ENCODE measurements at places on chromosomes 16 and 17.

- no peak for DNase-seq
These were observed 180.2 kb downstream of the RPTOR start for GRCh38 chr17:80724775-80725266.

- no peak for DNase-seq
These were observed 297.9 kb upstream of the PSMD7 start for GRCh38 chr16:73998707-73999106.

- DNase-seq, result no peak
These were observed 674 bp downstream of the C17orf75 start for GRCh38 chr17:32341141-32341856.

- no peak for DNase-seq
These were observed 439.0 kb upstream of the ASIC2 start for GRCh38 chr17:33732116-33732515.

DNA sequence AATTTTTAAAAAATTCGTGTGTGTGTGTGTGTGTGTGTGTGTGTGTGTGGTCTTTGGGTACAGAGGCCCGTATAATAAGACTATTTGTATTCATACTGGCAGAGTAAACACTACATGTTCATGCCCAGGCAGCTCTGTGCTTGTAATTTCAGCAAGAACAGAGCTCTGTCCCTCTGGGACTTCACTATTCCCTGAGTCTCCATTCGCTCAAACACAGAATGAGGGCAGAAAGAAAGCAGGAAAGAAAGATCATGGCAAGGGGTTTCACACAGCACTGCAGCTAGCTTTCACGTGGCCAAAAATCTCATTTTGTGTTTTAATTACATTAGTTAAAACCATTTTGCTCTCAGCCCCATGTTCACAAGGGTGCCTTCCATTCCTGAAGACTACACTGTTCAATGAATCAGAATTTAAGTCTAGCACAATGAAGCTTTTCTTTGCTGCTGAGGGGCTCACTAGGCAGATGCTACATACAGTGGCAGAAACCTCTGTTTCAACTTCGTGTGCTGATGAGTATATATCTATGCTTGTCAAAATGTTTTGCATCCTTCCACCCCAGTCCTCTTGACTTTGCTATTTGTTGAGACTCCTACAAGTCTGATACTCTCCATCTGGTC is 198.4 kb upstream of the C17orf78 start:
- DNase-seq, result no peak

- DNase-seq, result no peak
These were observed 73.9 kb downstream of the CDH13 start for GRCh38 chr16:82700541-82701235.

DNA sequence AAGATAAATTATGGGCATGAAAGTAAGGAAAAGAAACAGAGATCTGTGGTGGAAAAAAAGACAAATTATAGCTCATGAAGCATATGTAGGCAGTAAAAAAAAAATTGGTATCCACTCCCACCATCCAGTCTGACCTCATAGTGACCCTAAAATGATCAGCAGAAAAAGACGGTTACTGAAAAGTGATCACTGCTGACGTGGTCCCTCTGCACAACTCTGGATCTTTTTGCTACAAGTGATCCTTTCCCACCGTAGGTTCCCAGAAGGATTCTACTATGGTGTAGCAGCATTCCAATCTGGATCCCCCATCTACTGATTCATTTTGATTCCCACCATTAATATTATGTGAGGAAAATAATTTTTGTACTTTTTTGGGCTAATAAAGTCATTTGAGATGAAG is 10.9 kb upstream of the CHST6 start:
- DNase-seq, result no peak

DNA sequence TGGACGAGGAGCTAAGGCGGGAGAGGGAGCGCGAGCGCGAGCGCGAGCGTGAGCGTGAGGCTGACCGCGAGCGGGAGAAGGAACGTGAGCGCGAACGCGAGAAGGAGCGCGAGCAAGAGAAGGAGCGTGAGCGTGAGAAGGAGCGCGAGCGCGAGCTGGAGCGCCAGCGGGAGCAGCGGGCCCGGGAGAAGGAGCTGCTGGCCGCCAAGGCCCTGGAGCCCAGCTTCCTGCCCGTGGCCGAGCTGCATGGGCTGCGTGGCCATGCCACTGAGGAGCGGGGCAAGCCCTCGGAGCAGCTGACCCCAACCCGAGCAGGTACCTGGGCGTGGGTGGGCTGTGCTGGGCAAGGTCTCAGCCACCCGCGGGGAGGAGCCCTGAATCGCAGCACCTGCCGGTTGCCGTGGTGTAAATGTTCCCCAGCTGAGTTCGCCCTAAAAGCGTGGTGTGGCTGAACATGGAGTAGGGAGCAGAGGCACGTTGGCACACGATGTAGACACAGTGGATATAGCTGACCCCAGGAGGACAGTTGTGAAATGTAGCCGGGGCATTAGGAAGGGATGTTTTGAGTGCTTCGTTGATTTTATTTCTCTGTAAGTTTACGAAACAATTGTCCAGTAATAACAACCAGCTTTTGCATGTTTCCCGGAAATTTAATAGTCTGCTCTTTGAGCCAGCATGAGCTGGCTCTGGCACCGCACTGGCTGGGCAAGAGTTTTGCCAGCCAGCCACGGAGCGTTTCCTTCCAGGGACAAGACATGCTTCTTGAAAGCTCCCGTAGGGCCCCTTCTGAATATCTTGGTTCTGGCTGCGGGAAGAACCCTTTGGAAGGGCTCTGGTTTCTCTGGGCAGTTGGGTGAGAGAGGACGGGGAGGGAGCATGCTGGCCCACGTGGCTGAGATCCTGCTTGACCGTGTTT is 32.1 kb downstream of the GINS2 start:
- DNase-seq, result no peak

DNA sequence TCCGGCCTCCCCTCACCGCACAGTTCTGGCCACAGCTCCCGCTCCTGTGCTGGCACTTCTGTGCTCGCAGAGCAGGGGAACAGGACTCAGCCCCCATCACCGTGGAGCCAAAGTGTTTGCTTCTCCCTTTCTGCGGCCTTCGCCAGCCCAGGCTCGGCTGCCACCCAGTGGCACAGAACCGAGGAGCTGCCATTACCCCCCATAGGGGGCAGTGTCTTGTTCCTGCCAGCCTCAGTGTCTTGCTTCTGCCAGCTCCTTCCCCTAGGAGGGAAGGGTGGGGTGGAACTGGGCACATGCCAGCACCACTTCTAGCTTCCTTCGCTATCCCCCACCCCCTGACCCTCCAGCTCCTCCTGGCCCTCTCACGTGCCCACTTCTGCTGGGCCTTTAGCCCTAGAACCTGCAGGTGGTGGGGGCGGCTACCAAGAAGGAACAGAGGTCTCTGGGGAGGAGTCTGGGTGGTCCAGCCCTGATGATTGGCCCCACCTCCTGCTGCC is 645 bp upstream of the ELMO3 start:
- DNase-seq, result no peak

- no peak for DNase-seq
These were observed 3.7 kb downstream of the CRISPLD2 start for GRCh38 chr16:84823484-84823883.

GRCh38 chr16:24289166-24289700 is 33.1 kb downstream of the CACNG3 start:
- peak; percentile 29 for DNase-seq

DNA sequence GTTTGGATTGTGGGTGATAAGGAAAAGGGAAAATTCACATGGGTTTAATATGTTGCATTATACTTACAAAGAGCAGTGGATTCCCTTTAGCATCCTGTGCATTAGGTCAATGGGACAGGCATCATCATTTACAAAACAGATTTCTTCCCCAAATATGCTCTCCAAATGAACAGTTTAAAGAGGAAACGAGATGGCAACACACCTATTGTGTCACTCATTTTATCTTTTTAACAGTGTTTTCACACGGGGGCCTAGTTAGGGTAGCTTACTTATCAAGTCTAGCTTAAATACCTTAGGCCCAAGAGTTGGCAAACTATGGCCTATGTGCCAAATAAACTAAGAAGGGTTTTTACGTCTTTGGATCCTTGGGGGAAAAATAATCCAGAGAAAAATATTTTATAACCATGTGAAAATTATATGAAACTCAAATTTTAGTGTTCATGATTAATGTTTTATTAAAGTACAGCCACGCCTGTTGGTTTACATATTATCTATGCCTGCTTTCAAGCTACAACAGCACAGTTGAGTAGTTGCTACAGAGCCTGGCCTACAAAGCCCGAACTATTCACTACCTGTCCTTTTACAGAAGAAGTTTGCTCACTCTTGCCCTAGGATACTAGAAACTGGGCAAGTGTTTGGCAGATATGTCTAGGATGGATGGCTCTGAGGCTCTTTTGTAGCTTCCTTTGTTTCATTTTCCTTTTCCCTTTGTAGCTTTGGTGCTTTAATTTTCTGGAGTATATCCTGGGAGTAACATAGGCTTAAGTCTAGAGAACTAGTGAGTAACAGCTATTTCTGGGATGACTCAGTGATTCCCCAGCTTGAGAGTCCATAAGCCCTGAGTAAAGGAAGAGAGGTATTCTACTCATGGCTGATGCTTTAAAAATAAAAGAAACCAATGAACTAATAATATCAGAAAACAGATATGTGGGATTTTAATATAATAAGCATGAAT is 12.4 kb downstream of the NUP93 start:
- DNase-seq, result no peak

- DNase-seq, result no peak
These were observed 16.8 kb downstream of the PIEZO1 start for GRCh38 chr16:88768071-88768783.

GRCh38 chr17:57861000-57861789 is 11.4 kb upstream of the MRPS23 start:
- DNase-seq, result no peak

DNA sequence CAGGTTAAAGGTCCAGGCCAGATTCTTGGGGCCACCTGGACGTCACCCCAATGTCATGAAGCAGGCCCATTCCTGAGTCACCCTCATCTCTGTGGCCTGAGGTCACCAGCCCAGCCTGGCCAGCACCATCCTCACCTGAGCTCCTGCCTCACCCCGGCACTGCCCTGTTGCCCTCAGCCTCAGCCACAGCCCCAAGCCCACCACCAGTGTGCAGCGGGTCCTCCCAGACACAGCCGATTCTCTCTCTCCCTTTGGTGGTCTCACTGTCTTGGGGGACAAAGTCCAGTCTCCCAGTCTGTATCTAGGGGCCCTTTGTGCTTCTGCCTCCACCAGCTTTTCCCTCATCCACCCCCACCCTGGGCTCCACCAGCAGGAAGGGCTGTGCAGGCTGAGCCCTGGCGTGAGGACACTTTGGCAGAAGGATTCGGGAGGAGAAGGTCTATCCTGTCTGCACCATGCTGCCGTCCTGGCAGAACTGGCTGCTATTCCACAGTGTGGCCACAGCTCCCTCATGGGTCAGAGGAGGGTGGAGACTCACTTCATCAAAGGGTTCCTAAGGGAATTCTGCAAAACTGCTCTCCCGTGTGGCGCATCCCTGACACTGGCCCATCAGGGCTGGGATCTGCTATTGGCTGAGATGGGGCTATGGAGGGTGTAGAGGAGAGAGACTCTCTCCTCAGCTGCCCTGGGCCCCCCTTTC is 64.3 kb downstream of the PRMT7 start:
- DNase-seq, result no peak

GRCh38 chr16:27703545-27703944 is 153.6 kb downstream of the KATNIP start:
- peak; percentile 70 for DNase-seq

DNA sequence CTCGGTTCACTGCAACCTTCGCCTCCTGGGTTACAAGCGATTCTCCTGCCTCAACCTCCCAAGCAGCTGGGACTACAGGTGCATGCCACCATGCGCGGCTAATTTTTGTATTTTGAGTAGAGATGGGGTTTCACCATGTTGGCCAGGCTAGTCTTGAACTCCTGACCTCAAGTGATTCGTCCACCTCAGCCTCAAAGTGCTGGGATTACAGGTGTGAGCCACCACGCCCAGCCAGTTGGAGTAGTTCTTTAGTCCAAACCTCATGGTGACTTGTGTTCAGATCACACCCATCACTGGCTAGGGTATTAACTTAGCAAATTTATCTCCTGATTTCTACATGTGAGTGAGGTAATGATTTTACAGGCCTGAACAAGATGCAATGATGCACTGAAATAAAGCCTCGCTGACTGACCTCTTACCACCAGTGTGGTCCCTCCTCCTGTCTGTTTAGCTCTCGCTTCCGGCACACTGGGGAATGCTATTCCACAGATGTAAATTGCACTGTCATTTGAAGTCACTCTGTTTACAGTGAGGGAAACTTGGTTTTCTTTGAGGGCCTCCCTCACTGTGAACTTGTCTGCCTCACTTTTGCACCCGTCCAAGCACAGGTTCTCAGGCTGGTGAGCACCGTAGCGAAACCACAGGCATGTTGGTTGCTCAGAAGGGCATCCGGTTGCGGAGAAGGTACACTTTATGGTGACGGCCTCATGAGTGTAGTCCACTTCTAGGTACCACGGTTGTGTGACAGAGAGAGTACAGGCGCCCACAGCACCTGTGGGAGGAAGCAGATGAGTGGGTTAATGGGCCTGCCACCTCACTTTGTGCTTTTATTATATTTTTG is 5.5 kb downstream of the IGSF6 start:
- no peak for DNase-seq

- DNase-seq, result no peak
These were observed 793 bp downstream of the COG7 start for GRCh38 chr16:23452221-23452571.
